ENCODE measurements at places on chromosomes 1 and 21.

DNA sequence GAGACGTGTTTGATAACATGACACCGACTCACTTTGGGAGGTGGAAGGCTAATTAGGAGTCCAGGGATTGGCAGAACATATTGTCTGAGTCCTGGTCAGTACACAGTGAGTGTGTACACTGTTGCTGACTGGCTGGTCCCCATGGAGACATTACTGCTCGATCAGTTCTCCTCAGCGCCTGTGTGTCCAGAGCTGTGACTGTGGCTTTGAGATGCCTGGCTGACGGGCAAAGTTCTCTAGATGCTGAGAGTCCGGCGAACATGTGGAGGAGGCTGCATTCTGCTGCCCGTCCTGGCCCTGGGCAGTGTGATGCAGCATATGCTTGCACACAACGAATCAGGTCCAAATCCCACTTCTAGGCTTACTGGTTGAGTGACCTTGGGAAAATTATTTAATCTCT is 280.1 kb upstream of the ST6GALNAC5 start:
- DNase-seq = no peak

GRCh38 chr1:197351821-197352440 is 83.9 kb downstream of the CRB1 start:
- DNase-seq = no peak

DNA sequence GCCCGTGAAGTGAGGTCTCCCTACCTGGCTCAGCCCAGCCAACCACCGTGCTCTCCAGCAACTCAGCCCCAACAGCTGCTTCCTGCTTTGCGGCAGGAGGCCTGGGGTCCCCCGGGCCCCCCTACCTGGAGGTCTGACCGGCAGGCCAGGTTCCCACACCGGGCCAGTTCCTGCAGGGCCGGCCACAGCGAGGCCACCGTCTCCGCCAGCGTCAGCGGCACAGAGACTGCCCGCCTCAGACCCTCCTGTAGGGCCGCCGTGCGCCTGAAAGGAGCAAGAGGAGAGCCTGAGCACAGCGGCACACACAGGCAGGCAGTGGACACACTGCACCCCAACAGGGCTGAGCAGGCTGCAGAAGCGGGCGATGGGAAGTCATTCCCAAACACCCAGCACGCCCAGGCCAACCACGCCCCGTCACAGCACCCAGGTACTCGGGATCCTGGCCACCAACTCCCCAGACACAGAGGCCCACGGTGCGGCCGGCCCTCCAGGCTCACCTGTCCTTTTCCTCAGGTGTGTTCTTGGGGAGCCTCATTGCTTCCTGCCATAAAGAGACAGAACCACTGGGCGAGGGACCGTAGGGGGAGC is 16.9 kb downstream of the FTCD start:
- no peak for DNase-seq

DNA sequence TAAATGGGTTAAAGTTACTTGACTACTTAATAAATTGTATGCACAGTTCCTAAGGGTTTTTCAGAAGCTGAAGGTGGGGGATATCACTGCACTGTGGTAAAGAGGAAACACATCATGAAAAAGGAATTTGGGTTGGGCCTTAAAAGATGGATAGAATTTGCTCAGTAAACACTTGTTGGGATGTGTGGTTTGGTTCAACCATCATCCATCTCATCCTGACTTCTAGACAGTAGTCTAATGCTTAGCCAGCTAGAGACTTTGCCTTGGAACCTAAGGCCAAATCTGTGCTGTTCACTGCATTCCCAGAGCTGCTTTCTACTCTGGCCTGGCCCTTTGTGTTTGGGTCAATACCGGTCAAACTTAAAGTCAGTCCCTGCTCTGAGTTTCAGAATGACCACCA is 30.6 kb downstream of the LY9 start:
- no peak for DNase-seq

DNA sequence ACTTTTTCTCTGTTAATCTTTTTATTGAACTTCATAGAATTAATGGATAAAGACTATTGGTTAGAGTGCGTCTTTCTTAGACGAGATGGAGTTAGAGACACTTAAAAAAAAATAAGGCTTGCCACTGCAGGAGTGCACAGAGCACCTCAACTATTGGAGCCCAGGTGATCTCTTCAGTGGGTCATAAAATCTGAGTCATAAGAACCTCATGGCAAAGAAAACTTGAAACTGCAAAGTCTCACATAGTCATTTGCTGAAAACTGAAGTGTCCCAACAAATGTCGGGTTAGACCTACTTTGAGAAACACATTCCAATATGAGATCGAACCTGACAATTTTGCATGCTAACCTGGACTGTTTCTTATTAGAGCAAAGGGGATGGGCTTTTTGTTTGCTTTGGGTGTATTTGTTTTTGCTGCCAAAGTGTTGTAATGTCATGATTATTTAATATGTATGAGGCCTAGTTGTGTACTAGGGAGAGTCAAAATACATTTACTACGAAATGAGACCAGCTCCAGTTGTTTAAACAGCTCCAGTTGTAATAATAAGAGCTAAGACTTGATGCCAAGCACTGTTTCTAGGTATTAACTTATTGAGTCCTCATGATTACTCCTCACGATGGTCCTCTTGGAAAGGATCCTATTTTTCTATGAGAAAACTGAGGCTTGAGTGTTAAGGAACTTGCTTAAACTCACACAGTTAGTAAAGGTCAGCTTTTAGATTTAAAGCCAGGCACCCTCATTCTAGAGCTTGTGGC is 65.1 kb downstream of the DDR2 start:
- DNase-seq = no peak

GRCh38 chr21:43779660-43780059 is 3.6 kb upstream of the CSTB start:
- DNase-seq = no peak

DNA sequence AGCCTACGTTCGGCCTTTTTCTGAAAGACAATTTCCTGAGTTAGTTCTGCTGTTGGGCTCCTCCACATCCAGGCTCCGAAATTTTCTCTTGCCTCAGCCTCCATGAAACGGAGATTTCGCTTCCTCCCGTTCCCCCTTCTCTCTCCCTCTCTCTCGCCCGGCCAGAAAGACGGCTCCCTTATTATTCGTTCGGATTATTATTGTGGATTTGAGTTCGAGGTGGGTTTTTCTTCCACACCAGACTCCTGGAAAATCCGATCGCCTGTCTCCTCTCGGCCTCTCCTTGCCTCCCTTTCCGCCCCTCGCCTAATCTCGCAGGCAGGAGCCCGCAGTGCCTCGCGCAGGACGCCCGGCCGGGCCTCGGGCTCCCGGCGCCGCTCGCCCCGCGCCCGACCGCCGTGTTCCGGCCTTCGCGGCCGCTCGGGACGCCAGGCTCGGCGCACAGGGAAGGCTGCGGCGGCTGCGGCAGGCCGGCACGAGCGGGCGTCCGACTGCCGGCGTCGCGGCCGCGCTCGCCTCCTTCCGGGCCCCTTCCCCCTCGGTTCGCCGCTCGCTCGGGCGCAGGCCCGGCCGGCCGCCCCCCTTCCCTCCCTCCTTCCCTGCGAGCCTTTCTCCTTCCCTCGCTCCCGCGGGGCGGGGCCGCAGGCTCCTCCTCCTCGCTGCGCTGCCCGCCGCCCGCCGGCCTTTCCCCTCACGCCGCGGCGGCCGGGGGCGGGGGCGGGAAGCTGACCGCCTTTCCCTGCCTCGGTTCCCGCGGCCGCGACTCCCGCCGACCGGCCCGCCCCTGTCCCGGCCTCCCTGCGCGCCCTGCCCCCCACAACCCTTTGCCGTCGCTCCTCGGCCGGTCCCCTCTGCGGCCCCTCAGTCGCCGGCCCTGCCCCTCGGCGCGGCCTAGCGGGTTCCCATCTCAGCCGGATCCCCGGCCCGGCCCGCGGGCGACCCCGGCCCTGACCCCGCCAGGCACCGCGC is at the start of gene ARHGEF11:
Gene ARHGEF11 (minus strand): TSS at position 493 of the 969 bp plus-strand sequence. CDS start 1,412 bp downstream, outside the sequence.
- no peak for DNase-seq

- DNase-seq = no peak
Observed at GRCh38 chr1:243968413-243968812, 82.7 kb upstream of the ZBTB18 start.

DNA sequence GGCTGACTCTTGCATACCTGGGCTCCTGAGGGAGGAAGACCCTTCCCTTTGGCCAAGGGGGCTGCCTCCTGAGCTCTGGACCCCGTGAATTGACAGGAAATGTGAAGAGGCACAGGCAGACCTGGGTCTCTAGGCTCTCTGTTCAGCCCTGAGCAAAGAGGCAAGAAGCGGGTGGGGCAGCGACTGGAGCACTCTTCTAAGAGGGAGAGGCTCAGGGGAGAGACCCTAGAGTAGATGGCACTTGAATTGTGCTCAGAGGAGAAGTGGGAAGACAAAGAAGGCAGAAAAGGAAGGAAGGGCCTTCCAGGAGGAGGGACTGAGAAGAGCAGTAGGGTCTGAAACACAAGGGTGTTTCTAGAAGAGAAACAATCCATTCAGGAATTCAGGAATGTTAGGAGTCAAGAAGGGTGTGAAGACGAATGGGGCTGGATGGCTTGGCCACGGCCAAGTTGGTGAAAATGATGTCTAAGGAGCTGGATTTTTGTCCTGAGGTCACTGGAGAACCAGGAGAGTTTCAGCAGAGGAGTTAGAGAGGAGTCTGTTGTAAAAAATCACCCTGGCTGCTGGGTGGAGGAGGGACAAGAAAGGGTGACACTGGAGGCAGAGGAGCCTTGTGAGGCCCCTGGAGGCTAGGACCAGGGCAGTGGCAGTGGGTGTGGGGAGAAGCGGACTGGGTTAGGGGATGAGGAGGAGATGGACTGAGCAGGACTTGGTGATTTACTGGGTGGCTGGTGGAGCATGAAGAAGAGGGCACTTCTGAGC is 5.3 kb downstream of the TIE1 start:
- no peak for DNase-seq

DNA sequence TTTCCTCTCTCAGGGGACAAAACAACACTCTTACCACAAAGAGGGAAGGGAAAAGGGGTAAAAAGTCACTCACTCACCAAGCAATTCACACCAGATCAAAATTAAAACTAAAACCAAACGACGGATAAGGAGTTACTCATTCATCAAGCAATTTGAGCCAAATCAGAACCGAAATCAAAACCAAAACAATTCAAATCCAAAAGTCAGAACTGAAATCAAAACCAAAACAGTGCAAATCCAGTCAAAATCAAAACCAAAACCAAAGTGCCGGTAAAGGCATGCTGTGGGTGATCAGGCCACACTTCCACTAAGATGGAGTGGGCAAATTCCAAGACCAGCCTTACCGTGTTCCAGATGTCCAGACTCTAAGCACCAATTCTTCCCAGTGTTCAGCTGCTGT is 717.9 kb downstream of the AMY1C start:
- no peak for DNase-seq

- DNase-seq = no peak
Observed at GRCh38 chr1:34816332-34816731, 23.5 kb downstream of the GJA4 start.

- DNase-seq = no peak
Observed at GRCh38 chr21:35582731-35583130, 477.6 kb downstream of the SETD4 start.

Measured in activated gamma-delta T cell treated with Interleukin-2 at 50 U/mL for 16 hours (primary cell).